Caudate nucleus (tissue), 63 donors: ENCODE measurements at places on chromosomes 1 and 21.

DNA sequence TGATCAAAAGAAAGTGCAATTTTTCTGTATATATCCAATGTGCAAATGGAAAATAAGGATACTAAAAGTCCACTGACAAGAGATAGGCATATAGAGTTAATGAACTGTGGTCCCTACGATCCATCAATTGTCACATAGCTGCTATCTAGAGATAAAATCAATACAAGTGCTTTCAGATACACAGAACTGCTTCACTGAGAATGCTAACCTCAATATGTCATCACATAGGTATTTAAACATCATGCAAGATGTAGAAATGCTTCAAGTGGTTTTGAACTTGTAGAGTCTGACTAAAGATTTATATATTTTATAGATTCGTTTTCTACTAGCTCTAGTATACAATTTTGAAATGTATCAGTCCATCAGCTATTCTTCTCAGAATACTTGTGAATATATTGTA is 1604.7 kb downstream of the PLA2G4A start:
- DNase-seq: no peak

DNA sequence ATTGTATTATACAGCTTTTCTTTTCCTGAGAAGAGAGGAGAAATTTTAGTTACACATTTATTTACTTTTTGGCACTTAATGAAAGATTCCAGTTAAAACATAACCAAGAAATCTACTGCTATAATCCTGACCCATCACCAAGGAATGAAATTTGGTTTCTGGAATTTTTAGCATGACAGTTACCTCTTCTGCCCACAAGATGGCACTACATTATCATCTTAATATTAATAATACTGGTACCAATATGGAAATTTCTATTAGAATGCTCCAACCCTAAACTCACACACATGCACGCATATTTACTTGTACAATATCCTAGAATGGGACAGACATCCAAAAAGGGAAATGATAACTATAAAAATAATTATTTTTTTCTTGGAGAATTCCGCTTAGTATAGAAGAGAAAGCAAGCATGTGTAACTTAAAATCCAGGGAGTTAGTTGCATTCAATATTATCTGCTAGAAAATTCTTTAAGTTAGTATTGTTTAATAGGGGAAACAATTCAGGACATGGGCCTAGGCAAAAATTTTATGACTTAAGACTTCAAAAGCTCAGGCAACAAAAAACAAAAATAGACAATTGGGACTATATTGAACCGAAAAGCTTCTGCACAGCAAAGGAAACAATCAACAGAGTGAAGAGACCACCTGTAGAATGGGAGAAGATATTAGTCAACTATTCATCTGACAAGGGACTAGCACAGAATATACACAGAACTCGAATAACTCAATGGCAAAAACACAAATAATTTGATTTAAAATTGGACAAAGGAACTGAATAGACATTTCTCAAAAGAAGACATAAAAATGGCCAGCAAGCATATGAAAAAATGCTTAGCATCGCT is 37.4 kb downstream of the MAP3K21 start:
- no peak for DNase-seq

DNA sequence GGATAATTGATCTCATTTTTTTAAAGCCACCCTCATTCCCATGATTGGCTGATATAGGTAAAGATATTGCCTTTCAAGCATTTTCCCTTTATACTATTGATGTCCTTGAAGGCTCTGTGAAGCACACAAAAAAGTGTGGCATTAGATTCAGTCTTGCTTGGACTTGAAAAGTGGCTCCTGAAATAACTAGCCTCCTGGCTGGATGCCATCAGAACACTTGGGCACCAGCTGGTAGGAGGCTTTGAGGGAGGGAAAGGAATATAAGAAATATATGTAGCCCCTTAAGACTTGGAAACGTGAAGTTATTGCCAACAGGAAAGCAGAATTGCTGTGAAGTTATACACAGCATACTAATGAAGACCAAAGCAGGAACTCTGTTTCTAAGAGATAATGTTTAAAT is 14.1 kb downstream of the MTR start:
- DNase-seq: no peak

DNA sequence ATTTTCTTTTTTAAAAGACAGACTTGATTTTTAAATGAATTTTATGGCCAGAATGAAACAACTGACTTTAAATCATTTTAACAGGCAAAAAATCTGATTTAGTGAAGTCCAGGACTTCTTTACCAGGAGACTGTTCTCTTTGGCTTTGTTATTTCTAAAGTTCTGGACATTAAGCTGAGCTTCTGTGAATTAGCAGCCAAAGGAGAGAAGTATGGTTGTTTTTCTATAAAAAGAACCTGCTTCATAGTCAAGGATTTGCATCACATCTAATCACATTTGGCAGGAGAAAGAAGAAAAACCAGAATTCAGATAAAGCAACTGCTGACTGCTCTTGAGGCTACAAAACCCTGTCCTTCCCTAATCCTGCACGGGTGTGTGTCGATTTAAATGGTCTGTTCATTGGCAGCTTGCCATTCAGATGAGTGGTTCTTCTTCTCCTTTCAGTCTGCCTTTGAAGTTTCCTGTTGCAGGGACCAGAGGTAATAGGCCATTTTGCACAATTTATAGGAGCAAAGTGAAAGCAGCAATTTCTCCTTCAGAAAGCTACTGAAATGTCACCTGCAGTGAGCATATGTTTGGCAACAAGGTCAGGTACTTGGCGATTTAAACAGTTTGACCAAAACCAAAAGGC is 215.4 kb downstream of the OLFM3 start:
- DNase-seq: no peak

GRCh38 chr1:175132436-175132835 is 60.1 kb downstream of the KIAA0040 start:
- no peak for DNase-seq

GRCh38 chr1:246595146-246595545 is 28.9 kb downstream of the CNST start:
- no peak for DNase-seq

DNA sequence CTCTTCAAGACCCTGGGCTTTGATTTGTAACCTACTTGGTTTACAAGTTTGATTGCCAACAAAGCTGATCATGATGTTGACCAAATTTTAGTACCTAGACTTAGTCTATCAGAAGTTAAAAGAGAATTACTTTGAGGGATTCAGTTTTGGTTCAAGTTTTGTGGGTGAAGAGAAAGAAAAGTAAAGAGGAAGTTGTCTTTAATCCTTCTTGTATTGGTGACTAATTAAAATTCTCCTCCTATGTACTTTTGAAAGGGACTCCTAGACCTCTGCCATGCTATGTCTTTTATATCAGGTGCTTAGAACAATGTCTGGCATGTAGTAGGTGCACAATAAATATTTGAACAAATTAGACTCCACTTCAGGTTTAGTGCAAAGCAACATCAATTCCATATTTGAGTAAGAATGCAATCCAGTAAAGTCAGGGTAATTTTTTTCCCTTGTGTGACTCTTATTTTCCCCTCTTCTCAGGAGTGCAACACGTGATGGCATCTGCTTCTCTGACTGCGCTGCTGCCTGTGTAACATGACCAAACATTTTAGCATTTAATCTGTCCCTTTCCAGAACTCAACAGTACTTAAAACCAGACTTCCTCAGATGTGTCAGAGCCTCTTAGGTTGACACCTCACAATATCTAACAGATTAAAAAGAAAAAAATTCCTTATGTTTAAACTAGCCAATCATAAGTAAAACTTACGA is 41.1 kb upstream of the KCNQ4 start:
- DNase-seq: no peak

DNA sequence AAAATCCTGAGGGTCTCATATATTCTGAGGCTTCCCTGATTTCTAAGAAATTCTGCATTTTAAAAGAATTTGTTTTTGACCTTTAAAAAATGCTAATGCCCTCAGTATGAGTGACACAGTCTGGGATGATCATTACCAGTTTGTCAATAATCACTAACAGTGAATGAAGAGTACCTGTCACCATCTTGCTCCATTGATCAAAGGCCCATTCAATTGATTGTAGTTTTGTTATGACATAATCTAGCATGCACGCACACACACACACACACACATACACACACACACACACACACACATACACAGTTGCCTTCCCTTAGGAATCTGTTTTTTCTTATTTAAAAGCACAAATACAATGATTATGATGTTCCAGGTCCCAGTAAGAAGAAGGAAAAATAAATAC is 250.4 kb downstream of the NFIA start:
- DNase-seq: no peak

DNA sequence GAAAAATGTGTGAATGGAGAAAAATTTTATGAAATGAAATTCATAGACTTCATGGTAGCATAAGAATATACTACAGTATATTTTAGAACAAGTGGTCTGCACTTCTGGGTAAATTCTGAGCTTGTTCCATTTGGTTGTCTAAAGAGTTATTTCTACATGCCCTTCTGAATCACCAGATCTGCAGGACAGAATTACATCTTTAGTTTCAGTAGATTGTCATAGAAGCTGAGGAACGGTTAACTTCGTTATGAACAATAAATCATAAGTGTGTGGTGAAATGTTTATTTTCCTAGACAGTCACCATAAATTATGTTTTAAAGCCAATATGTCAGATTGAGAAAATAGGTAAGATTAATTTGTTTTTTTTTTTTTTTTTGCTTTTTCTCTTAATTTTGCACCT is 30.9 kb downstream of the CHRM3 start:
- no peak for DNase-seq

- DNase-seq: no peak
Measured at GRCh38 chr1:8860738-8861516, 17.6 kb downstream of the ENO1 start.

- DNase-seq: no peak
Measured at GRCh38 chr1:17128361-17128760, 9.1 kb upstream of the PADI2 start.

DNA sequence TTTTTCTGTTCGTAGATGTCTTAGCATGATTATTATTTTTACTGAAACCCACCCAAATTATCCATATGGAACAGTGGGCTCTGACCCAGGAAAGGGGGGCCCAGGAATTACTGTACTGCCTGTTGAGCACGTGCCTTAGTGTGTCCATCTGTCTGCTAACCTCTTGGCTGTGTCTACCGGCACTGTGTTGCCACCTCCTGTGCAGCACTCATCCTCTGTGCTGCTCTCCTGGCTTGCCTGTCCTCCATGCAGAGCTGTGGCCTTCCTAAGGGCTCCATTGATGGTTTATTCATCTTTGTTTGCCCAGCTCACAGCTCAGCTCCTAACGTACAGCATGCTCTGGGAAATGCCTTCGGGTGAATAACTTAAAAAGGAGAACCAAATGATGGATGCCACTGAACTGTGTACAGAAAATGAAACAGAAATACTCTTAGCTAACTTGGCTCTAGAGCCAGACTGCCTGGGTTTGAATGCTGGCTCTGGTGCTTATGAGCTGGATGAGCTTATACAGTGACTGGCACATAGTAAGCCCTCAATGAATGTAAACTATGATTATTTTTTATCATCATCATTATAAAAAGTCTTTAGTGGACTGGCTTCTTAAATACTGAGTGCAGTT is 11.4 kb upstream of the RPTN start:
- no peak for DNase-seq

DNA sequence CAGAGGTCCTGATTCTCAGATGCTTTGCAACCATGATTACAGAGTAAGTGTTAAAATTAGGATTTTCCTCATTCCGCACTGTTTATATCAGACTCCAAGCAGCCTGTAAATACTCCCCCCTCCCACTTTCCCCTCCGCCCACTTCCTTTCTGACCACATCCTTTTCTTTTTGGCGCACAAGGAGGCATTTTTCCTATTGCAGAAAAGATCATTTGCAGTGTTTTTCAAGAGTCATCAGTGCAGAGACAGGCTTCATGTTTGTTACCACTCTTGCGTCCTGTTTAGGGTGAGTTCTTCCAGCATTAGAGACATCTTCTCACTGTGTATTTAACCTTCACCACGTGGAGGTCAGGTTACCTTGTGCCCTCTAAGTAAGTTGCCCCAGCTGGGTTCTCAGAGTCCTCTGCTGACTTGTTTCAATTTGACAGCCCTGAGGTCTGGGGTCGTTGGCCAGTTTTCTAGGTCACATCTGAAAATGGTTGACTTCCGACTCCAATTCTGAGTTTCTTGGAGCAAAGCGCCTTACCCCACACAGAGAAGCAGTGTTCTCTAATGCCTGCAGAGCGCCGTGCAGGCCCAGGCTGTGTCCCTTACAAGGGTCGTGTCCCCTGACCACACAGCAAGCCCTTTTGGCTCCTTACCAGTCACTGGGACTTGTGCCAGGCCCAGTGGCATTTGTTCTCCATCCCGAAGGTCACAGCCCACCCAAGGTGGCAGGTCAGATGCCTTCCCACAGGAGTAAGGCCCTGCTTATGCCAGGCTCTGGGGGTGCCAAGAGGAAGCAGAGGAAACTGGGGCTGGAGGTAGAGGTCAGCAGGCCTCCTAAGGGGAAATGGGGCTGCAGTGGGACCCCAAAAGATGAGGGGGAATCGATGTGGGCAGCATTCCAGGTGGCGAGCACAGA is 85.6 kb downstream of the FAM78B start:
- DNase-seq: no peak

- DNase-seq: no peak
Measured at GRCh38 chr1:40034869-40035268, 5.7 kb upstream of the CAP1 start.

DNA sequence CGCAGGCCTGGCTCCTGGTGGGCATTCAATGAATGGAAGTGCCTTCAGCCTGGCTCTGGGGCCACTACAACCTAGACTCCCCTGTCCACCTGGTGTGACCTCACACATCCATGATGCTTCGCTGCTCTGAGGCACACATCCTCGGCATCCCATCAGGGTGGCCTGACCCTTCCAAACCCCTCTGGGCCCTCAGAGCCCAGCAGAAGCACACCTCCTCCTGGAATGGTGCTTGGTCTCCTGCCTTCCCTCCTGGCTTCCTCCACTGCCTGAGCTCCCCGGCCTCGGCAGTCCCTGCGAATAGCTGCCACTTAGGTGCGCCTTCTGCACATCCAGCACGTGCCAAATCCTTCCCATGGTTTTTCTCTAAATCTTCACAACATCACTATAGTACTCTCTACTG is 133.8 kb downstream of the GLIS1 start:
- DNase-seq: no peak

DNA sequence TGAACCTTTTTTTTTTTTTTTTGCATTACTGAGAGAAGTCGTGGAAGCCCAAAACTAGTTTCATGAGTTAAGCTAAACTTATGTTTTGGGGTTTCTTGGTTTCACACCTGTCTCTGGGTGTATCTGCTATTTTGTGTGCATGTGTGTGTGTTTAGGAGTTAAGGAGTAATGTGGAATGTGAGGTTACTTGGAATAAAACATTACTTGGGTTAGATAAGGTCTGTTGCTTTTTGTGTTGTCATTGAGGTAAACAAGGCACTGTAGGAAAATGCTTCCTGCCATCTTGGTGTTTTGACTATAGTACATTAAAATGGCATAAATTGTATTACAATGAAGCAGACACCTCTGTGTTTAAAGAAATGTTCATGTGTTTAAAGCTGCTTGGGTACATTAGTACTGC is 2.9 kb downstream of the TENT5C start:
- no peak for DNase-seq
